ENCODE measurements at places on chromosomes 1 and 21.

DNA sequence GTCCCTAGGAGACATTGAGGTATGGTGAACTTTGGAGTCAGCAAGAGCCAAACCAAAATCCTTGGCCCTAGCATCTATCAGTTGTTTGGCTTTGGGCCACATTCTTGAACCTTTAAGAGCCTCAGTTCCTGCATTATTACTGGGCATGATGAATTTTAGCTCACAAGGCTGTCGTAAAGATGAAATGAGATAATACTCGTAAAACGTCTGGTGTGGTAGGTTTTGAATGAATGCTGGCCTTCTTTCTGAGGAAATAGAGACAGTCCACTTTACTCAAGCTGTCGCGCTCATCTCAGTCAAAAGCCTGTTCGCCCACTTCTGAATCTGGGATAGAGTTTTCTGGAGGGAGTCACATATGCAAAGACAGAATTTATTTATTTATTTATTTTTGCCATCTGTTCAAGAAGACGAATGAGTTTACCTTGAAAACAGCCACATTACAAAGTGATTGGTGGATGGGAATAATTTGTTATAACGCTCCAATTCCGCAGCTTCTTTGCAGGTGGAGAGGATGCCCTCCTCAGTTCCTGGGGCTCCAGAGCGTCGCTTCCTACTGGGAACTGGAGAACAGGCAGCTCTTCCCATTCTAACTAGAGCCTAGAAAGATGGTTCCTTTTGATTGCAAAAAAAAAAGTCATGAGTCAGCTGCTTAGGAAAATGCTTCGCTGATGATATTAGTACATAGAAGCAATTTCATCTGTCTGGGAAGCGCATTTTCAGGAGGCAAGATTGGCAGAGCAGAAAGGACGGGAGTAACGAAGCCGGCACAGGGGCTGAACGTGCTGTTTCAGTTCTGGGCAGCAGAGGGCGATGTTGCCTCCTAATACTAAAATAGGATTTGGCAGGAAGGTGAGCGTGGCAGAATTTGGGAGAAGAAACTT, 49.9 kb upstream of the CYP2J2 start:
- DNase-seq = no peak

GRCh38 chr1:197314682-197315081, 46.6 kb downstream of the CRB1 start:
- DNase-seq = no peak

DNA sequence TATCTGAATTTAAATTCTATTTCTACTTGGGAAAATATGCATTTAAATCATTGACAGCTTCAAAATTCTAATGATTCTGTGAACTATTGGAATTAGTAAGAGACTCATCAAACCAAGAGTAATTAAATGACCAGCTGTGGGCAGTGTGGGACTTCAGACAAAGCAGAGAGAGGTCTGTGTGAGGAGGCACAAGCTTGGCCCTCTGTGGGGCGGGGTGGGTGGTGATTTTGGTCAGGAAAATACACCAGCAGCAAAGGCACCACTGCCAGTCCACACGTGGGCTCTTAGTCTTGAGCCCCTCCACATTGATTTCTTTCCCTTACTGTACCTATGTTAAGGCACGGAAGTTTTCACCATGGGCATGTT, 39.2 kb upstream of the RAB4A start:
- no peak for DNase-seq

- no peak for DNase-seq
Observed at GRCh38 chr1:64841330-64842065, 96.6 kb downstream of the RAVER2 start.

GRCh38 chr21:16976193-16976592, 536.6 kb upstream of the CXADR start:
- DNase-seq = no peak

- DNase-seq = no peak
Observed at GRCh38 chr1:239493811-239494414, 107.5 kb downstream of the CHRM3 start.

- DNase-seq = peak; percentile 54
Observed at GRCh38 chr1:72397786-72398185, 115.4 kb upstream of the NEGR1 start.

- DNase-seq = no peak
Observed at GRCh38 chr1:225710804-225711203, 57.9 kb upstream of the ENAH start.

DNA sequence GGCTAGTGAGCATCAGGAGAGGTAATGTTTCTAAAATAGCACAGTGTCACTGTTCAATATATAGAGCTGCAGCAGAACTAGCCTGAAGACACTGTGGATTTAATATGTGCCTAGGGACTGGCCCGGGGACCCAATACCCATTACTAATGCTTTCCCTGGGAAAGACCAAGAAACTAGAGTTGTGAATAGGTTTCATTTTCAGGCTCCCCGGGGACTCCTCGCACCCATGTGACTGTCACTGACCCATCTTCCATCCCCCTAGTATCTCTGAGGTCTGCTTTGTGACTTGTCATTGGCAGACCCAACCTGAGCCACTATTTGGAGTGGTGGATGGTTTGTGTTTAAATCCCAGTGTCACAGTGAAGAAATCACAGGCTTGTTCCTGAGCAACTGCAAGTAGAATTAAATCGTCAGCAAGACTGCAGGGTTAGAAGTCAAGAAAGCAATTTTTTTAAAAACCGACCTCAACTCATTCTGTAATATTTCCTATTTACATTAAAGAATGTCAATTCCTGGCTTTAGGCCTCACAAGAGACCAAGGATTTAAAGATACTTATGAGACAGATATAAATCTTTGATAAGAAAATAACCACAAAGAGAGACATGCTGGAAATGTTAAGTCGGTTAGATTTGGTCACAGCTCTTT, 130.0 kb upstream of the TNR start:
- no peak for DNase-seq

- no peak for DNase-seq
Observed at GRCh38 chr1:205373022-205373797, 16.5 kb upstream of the KLHDC8A start.

GRCh38 chr1:197771904-197772556, 3.2 kb downstream of the DENND1B start:
- DNase-seq = no peak

DNA sequence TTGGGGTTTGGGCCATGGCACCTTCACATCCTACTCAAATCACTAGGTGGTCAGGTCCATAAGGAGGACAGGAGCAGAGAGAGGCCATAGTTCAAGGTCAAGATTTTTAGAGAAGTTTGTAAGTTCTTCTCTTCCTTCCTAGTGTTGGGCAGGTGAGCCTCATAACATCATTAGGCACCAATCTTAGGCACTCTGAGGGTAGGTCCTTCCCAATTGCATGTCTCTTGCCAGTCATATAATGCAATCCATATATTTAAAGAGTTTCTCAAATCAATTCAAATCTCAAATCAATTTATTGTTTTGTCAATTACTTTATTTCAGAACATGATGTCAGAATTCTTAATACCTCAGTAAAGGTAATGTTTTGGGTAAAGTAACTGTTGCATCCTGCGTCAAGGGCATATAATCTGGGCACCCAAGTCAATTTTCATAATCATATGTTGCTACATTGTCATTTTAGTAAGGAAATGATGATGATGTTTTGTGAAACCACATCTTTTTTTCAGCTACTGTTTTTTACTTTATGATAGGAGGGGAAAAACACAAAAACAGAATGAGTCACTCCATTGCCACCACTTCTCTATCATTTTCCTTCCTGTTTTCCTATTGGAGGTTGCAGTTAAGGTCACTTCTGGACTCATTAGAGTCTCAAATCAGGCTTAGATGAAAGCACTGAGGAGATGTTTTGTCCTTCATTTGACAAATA, 122.7 kb downstream of the UCHL5 start:
- DNase-seq = no peak

DNA sequence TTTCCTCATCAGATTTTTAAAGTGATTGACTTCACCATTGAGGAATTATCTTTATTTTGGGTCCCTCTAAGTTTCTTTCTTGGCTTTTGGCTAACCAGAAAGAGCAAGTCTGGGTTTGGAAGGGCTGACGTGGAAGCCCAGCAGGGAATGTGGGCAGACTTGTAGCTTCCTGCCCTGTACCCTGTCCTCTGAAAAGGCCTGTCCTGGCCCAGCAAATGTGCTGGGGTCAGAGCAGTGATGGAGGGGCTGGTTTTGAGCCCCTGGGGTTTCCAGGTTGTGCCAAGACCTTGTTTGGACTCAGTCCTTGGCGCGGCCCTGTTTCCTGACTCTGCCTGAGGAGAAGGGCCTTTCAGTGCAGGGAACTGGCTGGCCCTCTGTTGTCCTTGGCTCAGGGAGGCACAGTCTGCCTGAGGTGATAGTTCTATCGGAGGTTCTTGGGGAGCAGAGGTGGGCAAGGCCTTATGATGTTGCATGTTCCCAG, 72.1 kb downstream of the UCK2 start:
- no peak for DNase-seq

GRCh38 chr1:118294875-118295642, 110.0 kb upstream of the SPAG17 start:
- peak; percentile 23 for DNase-seq

GRCh38 chr1:54099061-54099610, 45.7 kb downstream of the TCEANC2 start:
- no peak for DNase-seq

DNA sequence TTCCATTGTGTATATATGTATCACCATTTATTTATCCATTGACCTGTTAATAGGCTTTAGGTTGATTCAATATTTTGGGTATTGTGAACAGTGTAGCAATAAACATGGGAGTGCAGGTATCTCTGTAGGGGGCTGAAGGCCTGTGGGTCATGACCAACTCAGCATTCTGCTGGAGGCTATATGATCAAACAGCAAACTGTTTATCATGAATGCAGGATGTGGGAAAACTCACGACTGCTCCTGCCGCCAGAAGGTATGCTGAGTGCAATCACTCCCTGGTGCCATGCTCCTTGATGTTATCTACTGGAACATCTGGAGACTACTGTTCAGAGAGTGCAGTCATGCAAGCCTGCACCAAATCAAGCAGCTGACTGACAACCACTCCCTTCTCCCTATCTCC, 275.2 kb downstream of the COL11A1 start:
- DNase-seq = no peak

DNA sequence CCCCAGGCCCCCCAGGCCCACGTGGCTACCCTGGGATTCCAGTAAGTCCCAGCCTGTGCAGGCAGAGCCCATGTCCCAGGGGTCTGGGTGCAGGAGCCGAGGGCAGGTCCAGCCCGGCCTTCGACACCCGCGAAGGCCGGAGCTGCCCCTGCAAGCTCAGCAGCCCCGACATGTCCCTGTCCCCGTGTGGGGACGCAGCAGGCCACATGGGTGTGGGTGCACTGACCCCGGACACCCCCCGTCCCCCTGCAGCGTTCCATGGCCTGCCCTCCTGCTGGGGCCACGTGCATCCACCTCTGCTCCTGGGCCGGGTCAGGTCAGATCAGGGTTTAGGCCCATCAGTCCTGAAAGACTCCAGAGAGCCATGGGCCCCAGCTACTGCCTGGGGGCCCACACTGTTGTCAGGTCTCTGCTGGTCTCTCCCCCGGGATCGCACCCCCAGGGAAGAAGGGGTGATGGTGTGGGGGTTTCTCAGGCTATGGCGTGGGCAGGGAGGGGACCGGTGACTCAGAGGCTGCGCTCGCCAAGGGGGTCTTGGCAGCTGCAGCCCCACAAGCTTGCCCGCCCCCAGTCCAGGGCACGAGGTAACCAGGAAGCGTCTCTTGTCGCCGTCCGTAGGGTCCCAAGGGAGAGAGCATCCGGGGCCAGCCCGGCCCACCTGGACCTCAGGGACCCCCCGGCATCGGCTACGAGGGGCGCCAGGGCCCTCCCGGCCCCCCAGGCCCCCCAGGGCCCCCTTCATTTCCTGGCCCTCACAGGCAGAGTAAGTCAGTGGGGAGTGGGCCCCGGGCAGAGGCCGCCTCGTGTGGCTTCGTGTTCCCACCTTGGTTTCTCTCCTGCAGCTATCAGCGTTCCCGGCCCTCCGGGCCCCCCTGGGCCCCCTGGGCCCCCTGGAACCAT, 37.5 kb downstream of the SLC19A1 start:
- DNase-seq = no peak

DNA sequence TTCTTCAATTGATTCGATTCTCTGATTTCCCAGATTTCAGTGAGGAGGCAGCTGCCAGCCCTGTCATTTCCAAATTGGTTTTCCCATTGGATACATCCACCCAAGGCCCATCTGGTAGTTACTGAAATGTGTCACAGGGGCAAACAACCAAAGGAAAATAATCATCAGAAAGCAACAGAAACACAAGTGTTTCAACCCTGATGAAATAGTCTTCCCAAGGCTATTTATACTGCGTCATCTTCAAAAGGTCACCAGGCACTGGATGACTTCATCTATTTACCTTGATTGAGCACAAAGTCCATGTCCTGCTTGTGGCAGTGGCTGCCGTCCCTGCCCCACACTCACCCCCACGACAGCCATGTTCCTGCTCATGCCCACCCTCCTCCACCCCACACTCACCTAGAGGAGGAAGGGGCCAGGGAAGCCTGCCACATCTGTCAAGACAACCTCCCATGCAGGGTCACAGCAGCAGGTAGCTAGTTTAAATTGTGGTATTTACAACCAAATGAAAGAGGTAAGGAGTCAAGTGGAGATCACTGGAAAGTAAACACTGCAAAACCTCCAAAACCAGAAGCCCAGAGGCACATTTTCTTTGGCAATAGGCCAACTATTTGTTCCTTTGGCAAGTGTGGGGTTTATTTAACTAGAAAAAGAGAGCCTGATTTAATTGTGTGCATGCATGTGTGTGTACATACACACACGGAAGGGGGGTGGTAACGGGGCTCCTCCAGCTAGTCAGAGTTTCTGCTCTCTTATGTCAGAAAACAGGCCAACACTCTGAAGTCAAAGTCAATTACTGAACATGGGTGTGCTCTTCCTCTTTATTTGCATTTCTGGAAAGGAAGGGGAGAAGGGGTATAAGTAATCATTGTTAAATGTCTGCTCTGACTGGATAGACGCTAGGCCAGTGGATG, 49.5 kb upstream of the RAB4A start:
- DNase-seq = no peak

DNA sequence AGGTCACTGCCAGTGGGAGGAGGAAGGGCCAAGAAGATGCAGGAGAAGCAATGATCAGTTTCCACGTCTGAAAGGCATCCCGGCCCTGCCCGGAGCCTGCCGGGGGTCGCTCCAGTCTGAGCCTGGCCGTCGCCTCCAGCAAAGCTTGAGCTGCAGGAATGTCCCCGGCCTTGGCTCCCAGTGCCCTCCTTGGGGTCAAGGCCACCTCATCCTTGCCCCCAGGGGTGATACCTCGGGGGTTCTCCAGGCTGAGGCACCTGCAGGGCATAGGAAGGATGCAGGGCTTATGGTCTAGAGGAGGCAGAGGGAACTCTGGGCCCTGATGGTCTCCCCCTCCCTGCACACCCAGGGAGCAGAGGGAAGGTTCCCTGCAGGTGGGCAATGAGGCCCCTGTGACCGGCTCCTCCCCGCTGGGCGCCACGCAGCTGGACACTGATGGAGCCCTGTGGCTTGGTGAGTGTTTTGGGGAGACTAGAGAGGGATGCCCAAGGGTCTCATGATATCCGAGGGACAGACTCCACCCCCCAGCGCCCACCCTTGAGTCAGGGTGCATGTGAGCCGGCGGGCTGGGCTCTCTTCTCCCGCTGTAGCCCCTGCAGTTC, 19.9 kb downstream of the RNF223 start:
- DNase-seq = no peak

Data from AG04449 (cell line).